Neural progenitor cell (in vitro differentiated cells): ENCODE measurements at places on chromosomes 7 and 10. TPM values are rescaled to one million over a fixed set of nuclear protein-coding genes. Genes with fewer than 3 reads are reported as not detected.

DNA sequence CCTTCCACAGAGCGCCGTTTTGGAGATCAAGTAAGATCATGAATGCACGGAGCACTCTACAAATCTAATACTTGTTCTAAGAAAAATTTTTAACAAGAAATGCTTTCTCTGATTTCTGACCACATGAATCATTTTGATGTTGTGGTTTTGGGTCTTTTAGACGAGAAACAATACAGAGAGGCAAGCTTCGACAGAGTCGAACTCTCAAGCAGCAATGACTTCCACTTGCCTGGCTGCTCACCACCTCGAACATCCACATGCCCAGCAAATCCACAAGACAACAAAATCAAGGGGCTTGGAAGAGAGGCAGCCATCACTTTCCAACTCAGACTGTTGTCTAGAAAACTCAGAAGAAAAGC, 69.4 kb upstream of the GSDME start:
- DNase-seq: no peak

DNA sequence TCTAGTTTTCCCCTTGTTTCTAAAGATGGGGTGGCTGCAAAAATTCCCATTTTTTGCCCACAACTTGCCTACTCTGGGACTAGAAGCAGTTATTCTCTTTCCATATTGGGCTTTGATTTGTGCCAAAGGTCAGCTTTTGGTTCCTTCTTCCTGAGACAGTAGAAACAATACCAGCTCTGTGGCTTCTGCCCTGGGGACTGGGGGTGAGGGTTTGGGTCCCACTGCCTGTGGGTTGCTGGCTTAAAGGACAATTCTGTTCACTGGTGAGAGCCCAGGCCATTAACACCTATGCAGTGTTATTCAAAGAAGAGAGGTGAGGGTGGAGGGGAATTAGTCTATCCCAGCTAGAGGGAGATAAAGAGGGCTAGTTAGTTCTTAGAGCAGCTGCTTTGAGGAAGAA, 171.5 kb downstream of the CPEB3 start:
- no peak for DNase-seq

DNA sequence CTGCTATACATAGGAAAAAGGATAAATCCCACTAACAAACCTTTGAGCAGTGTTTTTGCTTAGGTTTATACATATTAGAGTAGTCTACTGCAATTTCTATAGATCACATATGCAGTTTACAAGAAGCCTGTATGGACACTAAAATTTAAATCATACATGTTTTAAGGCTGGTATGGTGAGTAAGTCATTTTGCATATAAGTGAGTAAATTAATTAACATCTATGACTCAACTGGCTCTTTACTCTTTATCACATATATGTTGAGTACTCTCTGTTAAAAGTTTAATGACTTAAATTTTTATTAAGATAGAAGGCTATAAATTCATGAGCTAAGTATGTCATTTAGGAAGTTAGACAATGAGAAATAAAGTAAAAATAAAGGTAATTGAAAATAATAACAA, 69.4 kb downstream of the LRRN3 start:
- DNase-seq: no peak

- no peak for DNase-seq
These were observed 639.9 kb downstream of the TYW1 start for GRCh38 chr7:67636348-67637022.

- DNase-seq: no peak
These were observed 297.2 kb downstream of the C7orf25 start for GRCh38 chr7:42614636-42615035.

The ASAH2 gene
- 2.0 and 6.3 TPM in 2 replicates for total RNA-seq

The ASCC1 gene
- total RNA-seq: 41.8 and 49.5 TPM in 2 replicates
